ENCODE measurements at places on chromosomes 7 and 10. TPM values are rescaled to one million over a fixed set of nuclear protein-coding genes. Genes with fewer than 3 reads are reported as not detected.

DNA sequence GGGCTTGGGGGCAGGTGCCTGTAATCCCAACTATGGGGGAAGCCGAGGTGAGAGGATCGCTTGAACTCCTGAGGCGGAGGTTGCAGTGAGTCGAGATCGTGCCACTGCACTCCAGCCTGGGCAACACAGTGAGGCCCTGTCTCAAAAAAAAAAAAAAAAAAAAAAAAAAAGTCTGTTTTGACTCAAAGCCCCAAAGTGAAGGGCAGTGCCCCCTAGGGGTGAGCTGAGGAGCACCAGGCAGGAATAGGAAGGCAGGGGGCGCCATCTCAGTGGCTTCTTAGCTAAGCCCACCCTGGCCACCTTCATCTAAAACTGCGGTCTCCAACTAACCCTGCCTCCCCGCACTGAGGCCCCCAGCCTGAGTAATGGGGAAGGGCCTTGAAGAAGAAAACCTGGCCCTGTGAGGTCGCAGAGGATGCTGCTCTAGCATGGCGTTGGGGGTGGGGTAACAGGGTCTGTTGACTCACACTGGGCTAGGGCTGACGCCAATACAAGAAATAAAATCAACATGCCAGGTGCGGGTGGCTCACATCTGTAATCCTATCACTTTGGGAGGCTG is 9.8 kb downstream of the PODXL start:
- DNase-seq: peak; percentile 56

GRCh38 chr7:132713893-132714292 is 137.6 kb upstream of the PLXNA4 start:
- no peak for DNase-seq

PNLIPRP3 gene
- not detected for total RNA-seq

PDCD11 gene
- total RNA-seq: 89.5 TPM

All from activated naive CD8-positive, alpha-beta T cell treated with anti-CD3 and anti-CD28 coated beads for 36 hours (primary cell).